ENCODE measurements at places on chromosomes 2 and 18.

DNA sequence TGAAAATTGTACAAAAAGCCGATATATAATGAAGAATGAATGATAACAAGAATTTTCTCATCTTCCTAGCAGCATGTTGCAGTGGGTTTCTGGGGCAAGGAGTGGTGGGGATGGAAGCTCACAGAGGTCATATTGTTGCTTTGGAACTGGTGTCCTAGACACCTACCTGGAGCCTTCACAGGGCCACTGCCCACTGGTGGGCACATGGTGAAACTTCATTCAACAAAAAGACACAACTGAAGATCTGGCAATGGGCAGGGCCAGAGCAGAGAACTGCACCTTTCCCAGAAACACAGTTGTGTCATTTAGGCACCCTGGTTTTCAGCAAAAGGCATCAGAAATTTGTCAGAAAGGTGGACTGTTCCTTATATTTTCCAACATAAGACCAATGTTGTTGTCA is 115.3 kb downstream of the FHOD3 start:
- peak; percentile 35 for DNase-seq

DNA sequence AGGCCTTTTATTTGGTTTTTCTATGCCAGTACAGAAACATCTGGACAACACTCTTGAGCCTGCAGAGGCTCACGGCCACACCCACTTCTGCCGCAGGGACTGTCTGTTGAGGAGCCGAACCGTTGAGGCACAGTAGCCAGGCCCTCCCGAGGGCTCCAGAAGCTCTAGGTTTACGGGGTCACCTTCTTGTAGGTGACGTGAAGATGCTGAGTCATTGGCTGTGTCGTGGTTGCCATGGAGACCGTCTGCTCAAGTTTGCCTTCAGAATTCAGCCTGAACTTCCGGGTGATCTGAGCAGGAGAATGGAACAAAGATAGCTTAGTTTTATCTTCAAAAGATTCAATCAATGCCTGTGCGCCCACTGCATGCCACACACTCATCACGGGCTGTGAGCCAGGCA is 25.9 kb downstream of the BOK start:
- peak; percentile 41 for DNase-seq

GRCh38 chr18:73959352-73959751 is 188.3 kb downstream of the FBXO15 start:
- DNase-seq, result no peak

- DNase-seq, result no peak
Observed at GRCh38 chr2:126898636-126899035, at the start of gene TEX51. Gene TEX51, plus strand, starts transcription at chr2:126898890. Its CDS starts 29 bp downstream, at chr2:126898919.

DNA sequence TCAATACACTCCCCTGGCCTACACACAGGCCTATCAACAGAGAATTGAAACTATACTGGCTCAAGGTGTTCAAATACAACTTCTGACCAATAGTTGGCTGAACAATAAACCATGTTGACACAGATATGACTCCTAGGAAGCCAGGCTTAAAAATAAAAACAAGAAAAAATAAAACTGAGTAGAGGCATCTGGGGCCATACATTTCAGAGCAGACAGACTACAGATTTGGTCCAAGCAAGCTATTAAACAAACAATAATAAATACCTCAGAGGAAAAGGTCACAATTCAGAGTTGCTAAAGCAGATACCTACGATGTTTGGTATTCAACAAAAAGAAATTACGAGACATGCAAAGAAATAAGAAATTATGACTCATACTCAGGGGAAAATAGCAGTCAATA is 132.8 kb upstream of the ACVR2A start:
- no peak for DNase-seq
